CD4-positive, CD25-positive, alpha-beta regulatory T cell (primary cell): ENCODE measurements at places on chromosomes 12 and 14.

GRCh38 chr14:42869681-42870080, 1263.0 kb downstream of the LRFN5 start:
- no peaks in the 10 kb centered on the region for H3K27me3 ChIP-seq
- H3K4me1 ChIP-seq: no peaks in the 10 kb centered on the region
- H3K36me3 ChIP-seq: no peaks in the 10 kb centered on the region
- H3K27ac ChIP-seq: no peak overlapping the region
- H3K4me3 ChIP-seq: no peak overlapping the region

GRCh38 chr14:105093431-105094192, 28.4 kb upstream of the GPR132 start:
- peak overlapping the region; percentile 70 for H3K27ac ChIP-seq
- H3K27me3 ChIP-seq: no peaks in the 10 kb centered on the region
- no peak for DNase-seq
- peaks cover 20% of the 10 kb centered on the region for H3K4me1 ChIP-seq
- H3K36me3 ChIP-seq: no peaks in the 10 kb centered on the region

DNA sequence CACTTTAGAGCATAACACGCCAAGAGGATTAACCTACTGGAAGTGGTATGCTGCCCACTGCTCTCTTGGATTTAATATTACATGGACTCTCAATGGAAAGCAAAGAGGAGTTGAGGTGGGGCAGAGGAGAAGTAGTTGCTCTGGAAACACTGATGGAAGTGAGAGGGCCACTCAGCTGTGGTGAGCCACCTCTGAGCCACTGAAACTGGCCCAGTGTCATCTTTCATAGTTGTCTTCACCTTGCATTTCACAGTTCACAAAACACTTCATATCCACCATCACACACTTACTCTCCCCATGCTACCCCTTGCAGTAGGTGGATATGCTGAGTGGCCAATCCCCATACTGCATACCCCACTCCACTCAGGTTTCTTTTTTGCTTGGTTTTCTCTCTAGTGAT, 12.2 kb upstream of the PCED1B start:
- H3K36me3 ChIP-seq: no peaks in the 10 kb centered on the region
- H3K27ac ChIP-seq: no peak overlapping the region
- no peak for DNase-seq
- no peaks in the 10 kb centered on the region for H3K4me1 ChIP-seq

GRCh38 chr12:30448038-30448437, 247.6 kb downstream of the IPO8 start:
- no peak for DNase-seq
- H3K27me3 ChIP-seq: no peaks in the 10 kb centered on the region
- no peaks in the 10 kb centered on the region for H3K36me3 ChIP-seq
- no peak overlapping the region for H3K4me3 ChIP-seq
- H3K27ac ChIP-seq: no peak overlapping the region
- no peaks in the 10 kb centered on the region for H3K4me1 ChIP-seq

- no peak overlapping the region for H3K27ac ChIP-seq
- DNase-seq: no peak
- peaks cover 21% of the 10 kb centered on the region for H3K4me1 ChIP-seq
These were observed 1.7 kb upstream of the KIF26A start for GRCh38 chr14:104136472-104137296.

DNA sequence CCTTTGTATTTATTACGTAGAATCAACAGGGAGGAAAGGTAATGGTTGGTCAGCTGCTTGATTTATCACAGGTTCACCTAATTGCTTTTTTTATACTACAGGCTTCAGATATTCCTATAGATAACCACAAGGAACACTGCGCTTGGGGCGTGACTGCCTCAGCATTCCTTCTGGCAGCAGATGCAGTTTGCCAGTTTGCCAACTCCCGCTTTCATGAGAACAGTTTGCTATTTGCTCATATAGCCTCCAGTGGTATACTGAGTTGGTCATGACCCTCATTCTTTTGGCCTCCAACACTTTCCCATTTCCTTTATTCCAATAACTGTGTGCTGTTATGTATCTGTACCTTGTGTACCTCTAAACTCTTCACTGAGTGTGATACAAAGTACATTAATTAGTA, 38.6 kb upstream of the ACSM4 start:
- no peaks in the 10 kb centered on the region for H3K36me3 ChIP-seq
- no peak overlapping the region for H3K4me3 ChIP-seq
- H3K27me3 ChIP-seq: peaks cover 2% of the 10 kb centered on the region
- H3K27ac ChIP-seq: no peak overlapping the region
- no peak for DNase-seq
- H3K4me1 ChIP-seq: no peaks in the 10 kb centered on the region

GRCh38 chr14:65320661-65321308, 91.7 kb upstream of the FUT8 start:
- H3K36me3 ChIP-seq: no peaks in the 10 kb centered on the region
- DNase-seq: no peak

DNA sequence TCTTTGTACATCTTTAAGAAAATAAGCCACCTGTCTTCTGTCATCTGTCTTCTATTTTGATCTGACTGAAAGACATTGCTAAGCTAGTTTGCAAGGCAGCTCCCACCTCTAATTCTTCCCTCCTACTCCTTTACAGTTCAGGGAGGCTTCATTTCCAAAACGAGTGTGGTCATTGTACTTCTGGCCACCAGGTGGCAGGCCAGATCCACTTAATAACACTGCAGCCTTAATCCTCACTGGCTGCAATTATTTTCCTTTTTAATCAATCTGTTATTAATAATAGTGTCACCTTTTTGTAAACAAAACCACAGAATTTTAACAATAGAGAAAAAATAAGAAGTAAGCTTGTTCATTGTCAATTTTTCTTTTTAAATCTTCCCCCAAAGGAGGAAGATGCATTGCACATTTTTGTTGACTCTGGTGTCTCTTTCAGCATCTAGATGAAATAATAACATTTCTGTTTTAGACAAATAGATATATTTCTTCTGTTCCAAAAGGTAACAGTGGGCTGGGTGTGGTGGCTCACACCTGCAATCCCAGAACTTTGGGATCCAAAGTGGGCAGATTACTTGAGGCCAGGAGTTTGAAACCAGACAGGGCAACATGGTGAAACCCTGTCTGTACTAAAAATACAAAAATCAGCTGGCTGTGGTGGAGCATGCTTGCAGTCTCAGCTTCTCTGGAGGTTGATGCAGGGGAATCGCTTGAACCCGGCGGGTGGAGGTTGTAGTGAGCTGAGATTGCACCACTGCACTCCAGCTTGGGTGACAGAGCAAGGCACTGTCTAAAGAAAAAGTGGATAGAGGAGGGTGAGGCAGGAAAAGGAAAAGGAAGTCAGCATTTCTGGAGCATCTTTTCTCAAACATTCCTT, 23.3 kb downstream of the GABARAPL1 start:
- no peak overlapping the region for H3K27ac ChIP-seq
- no peak overlapping the region for H3K4me3 ChIP-seq
- DNase-seq: peak; percentile 41
- H3K27me3 ChIP-seq: no peaks in the 10 kb centered on the region
- H3K36me3 ChIP-seq: no peaks in the 10 kb centered on the region
- H3K4me1 ChIP-seq: no peaks in the 10 kb centered on the region
